Neural crest cell (in vitro differentiated cells): ENCODE measurements at places on chromosomes 5 and 9.

- no peak overlapping the region for H3K27ac ChIP-seq
- peaks cover 4% of the 10 kb centered on the region for H3K4me1 ChIP-seq
- no peak overlapping the region for H3K4me3 ChIP-seq
These were observed 276.3 kb downstream of the SAXO1 start for GRCh38 chr9:18756712-18757125.

DNA sequence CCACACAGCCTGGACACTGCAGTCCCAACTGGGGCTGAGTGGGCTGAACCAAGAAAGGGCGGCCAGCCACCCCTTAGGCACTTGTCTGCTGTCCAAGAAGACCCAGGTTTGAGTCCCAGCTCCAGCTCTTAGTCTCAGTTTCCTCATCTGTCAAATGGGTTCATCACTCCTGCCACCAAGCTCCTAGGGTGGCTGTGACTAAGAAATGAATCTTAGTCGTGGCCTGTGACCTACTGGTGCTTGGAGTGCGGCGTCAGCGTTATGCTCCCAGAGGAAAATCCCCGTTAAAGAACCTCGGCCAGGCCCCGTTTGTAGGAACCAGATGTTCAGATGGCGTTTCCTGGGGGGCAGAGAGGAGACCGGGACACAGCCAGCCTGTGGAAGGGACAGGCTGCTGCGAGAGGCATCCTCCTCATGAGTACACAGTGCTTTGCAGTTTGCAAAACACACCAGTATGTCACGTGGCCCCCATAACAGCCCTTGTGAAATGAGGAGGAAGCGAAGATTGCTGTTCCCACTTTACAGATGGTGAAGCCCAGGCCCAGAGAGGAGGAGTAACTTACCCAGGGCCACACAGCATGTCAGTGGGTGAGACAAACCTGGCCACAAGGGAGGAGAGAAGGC is 3.3 kb downstream of the FIBCD1 start:
- H3K27ac ChIP-seq: no peak overlapping the region
- peaks cover 18% of the 10 kb centered on the region for H3K4me1 ChIP-seq
- H3K36me3 ChIP-seq: no peaks in the 10 kb centered on the region
- no peak for DNase-seq
- peak overlapping the region; percentile 27 for H3K4me3 ChIP-seq

DNA sequence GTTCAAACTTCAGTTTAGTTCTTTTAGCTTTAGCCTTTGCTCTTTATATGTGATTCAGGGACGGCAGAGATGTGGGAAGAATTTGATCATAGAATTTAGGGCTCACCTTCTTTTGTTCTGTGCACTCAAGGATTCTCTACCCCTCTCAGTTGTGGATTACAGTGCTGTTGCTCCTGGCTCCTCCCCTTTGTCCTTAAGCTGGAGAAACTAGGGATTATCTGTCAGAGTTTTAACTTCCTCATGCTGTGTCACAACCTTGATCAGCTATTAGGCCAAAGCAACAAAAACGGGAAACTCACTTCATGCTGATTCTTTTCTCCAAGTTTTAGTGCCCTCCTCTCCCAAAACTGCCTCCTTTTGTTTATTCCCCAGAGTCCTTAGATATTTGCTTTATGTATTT is 13.0 kb upstream of the PCDHAC2 start:
- H3K36me3 ChIP-seq: peaks cover 17% of the 10 kb centered on the region
- no peaks in the 10 kb centered on the region for H3K4me1 ChIP-seq
- H3K4me3 ChIP-seq: no peak overlapping the region
- DNase-seq: no peak
- H3K27me3 ChIP-seq: no peaks in the 10 kb centered on the region

GRCh38 chr5:172002840-172003512 is 3.5 kb downstream of the FBXW11 start:
- H3K27me3 ChIP-seq: no peaks in the 10 kb centered on the region
- H3K4me1 ChIP-seq: peaks cover 38% of the 10 kb centered on the region
- H3K27ac ChIP-seq: no peak overlapping the region
- H3K36me3 ChIP-seq: no peaks in the 10 kb centered on the region
- H3K4me3 ChIP-seq: peak overlapping the region; percentile 81

DNA sequence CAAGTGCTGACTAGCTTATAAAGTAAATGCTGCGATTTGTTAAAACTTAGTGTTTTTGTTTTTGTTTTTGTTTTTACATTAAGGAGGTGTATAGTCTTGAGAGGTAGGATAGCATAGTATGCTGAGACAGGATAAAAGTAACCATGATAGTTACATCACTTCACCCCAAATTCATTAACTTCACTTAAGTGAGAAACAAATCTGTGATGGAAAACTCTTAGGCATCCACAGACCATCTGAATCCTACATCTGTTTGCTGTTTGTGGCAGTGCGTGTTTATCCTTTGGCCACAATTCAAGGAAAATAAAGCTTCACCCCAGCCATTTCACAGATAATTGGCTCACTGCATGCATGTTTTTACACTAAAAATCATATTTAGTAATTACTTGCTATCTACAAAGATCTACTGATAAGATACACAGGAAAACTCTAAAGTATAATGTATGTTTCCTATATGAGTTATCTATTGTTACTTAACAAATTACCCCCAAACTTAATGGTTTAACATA is 82.0 kb downstream of the ZNF622 start:
- H3K4me3 ChIP-seq: no peak overlapping the region
- H3K4me1 ChIP-seq: no peaks in the 10 kb centered on the region
- peaks cover 11% of the 10 kb centered on the region for H3K27me3 ChIP-seq
- DNase-seq: no peak
- H3K27ac ChIP-seq: no peak overlapping the region

DNA sequence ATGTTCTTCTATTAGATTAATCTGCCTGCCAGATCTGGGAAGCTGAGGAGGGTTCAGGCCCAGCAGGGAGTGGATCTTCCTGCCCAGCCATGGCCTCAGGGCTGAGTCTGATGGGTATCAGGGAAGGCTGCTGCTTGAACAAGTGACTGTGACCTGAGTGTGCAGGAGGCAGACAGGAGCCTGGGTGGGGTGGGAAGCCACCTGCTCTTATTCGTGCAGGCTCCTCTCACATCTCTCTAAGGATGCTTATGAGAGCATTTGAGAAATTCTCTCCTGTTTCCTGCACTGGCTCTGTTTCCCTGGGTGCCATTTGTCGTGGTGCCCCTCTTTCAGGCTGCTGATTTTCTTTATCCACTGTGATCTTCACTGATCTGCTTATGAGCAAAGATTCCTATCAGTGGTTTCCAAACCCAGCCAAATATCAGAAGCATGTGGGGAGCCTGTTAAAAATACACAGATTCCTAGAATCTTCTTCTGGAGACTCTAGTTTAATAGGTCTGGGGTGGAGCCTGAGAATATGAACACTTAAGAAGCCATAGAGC is 2.1 kb downstream of the RGS3 start:
- peaks cover 16% of the 10 kb centered on the region for H3K27me3 ChIP-seq

GRCh38 chr9:18614116-18614515 is 140.2 kb downstream of the ADAMTSL1 start:
- H3K27me3 ChIP-seq: no peaks in the 10 kb centered on the region
- peaks cover 39% of the 10 kb centered on the region for H3K4me1 ChIP-seq
- no peak for DNase-seq
- H3K27ac ChIP-seq: no peak overlapping the region
- H3K36me3 ChIP-seq: no peaks in the 10 kb centered on the region

DNA sequence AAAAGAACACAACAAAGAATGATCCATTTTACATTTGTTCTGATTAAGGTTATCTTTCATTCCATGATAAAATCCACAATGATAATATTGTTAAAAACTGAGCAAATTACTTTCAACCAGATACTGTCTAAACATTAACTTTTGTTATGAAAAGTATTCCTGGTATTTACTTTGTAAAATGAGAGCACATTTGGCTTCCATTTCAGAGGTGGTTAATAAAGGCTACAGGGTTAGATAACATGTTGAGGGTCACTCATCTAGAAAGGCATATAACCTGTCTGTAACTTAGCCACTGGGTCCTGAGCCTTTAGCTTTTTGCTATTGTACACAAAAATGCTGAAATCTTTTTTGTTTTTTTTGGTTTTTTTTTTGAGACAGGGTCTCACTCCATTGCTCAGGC is 99.3 kb downstream of the ANXA2R start:
- no peak for DNase-seq
- H3K27ac ChIP-seq: no peak overlapping the region
- H3K4me3 ChIP-seq: no peak overlapping the region
- H3K27me3 ChIP-seq: peaks cover 2% of the 10 kb centered on the region
- no peaks in the 10 kb centered on the region for H3K36me3 ChIP-seq

- H3K27ac ChIP-seq: no peak overlapping the region
- peaks cover 7% of the 10 kb centered on the region for H3K36me3 ChIP-seq
- H3K4me1 ChIP-seq: no peaks in the 10 kb centered on the region
- no peak for DNase-seq
These were observed 245.4 kb downstream of the RAB3C start for GRCh38 chr5:58828258-58828657.

DNA sequence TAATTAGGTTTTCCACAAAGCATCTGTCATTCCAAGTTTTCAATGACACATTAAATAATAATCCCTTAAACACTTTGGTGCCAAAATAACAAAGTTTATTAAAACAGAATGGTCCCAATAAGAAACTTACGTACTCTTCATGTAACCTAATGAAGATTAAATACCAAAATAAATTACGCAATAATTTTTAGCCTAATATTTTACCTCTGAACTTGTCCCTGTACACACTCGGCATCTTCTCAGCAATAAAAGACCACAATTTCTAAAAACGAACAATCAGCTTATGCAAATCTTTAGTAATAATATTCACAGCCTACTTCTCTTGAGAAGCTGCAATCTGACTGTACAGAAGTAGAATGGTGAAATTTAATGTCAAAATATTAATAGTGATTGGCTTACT is 163.6 kb downstream of the ZDHHC21 start:
- H3K27me3 ChIP-seq: no peaks in the 10 kb centered on the region
- DNase-seq: no peak
- H3K4me3 ChIP-seq: no peak overlapping the region
- no peaks in the 10 kb centered on the region for H3K36me3 ChIP-seq
- H3K27ac ChIP-seq: no peak overlapping the region

- H3K4me3 ChIP-seq: no peak overlapping the region
- no peaks in the 10 kb centered on the region for H3K27me3 ChIP-seq
- H3K27ac ChIP-seq: no peak overlapping the region
- H3K4me1 ChIP-seq: peaks cover 25% of the 10 kb centered on the region
- peaks cover 7% of the 10 kb centered on the region for H3K36me3 ChIP-seq
These were observed 269.7 kb downstream of the MLLT3 start for GRCh38 chr9:20352591-20352990.

- H3K27me3 ChIP-seq: no peaks in the 10 kb centered on the region
- no peak for DNase-seq
- H3K4me3 ChIP-seq: no peak overlapping the region
- no peaks in the 10 kb centered on the region for H3K36me3 ChIP-seq
- no peaks in the 10 kb centered on the region for H3K4me1 ChIP-seq
- H3K27ac ChIP-seq: no peak overlapping the region
These were observed 10.6 kb downstream of the EGFL7 start for GRCh38 chr9:136673088-136673974.

- no peaks in the 10 kb centered on the region for H3K27me3 ChIP-seq
- no peaks in the 10 kb centered on the region for H3K36me3 ChIP-seq
- no peak for DNase-seq
- H3K4me3 ChIP-seq: no peak overlapping the region
- no peak overlapping the region for H3K27ac ChIP-seq
These were observed 50.5 kb downstream of the SH3TC2 start for GRCh38 chr5:149012350-149012749.

GRCh38 chr9:126857261-126857960 is 3.0 kb upstream of the ZBTB34 start:
- no peaks in the 10 kb centered on the region for H3K36me3 ChIP-seq
- H3K27ac ChIP-seq: no peak overlapping the region
- H3K4me1 ChIP-seq: peaks cover 16% of the 10 kb centered on the region
- peak overlapping the region; percentile 77 for H3K4me3 ChIP-seq
